ENCODE measurements at places on chromosomes 7 and 10.

GRCh38 chr7:130141161-130141883, 63.9 kb downstream of the TMEM209 start:
- DNase-seq = no peak

GRCh38 chr7:79281426-79281825, 172.0 kb downstream of the MAGI2 start:
- no peak for DNase-seq

- DNase-seq = no peak
These were observed 60.4 kb upstream of the ADO start for GRCh38 chr10:62744136-62744535.

- DNase-seq = no peak
These were observed 189.6 kb downstream of the DNAJC1 start for GRCh38 chr10:21813946-21814345.

DNA sequence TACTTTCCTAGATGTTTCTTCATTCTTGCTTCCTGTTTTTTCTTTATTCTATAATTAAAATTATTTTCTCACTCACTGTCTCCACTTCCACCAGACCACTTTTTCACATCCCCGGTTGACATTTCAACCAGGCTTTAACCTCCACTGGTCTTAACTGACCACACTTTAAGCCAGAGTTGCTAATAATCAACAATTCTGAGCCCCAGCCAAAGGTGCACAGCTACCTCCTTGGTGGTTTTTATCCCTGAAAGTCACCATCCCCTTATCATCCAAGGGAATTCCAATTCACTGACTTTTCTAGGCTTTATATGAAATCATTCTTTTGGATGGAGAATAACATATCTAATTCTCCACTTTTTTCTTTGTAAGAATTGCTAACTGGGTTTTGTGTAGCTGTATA, 138.9 kb downstream of the FRMD4A start:
- DNase-seq = no peak

DNA sequence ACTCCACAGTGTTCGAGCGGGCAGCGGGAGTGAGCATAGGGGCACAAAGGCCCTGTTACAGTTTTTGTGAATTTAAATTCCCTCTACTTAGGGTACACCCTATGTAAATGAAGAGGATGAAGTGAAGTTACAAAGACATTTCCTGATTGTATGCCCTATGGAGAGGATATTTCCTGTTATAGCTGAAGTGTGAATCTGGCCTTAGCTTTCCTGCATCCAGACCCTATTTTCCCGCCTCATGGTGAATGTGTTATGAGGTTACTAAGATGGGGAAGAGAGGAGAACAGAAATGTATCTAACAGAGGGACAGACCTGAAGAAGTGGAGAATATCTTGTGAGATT, 37.8 kb upstream of the COMMD3 start:
- DNase-seq = no peak

DNA sequence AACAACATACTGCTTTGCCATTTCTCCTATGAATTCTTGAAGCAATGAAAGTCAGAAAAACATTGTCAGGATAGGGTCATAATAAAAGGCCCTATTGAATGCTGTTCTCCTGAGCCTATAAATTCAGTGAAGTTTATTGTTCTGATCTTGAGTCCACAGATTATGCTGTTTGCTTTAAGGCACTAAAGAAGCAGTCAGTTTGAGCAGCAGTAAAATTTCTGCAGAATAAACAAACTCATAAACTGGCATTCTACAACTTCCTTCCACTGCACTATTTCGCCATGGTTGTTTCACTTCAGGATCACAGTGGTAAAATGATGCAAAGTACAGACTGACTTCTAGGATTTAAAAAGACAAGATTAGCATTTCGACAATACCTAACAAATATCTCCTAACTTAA, 503.2 kb downstream of the SH2D4B start:
- no peak for DNase-seq

DNA sequence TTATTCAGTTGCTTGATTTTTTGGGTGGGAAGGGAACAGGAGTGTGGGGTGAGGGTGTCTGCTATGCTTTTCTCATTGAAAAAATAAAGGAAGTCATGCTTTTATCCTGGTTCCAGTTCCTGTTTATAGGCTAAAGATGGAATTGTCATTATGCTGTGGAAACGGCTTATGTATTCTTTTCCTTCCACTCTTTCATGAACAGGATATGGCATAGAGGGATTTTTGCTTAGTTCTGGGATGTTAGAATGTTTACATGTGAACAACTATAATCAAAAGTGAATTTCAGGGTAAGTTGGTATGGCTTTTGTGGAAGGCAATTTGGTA, 35.9 kb upstream of the PTPN12 start:
- DNase-seq = no peak

GRCh38 chr7:31775556-31775955, 88.5 kb downstream of the PPP1R17 start:
- no peak for DNase-seq

GRCh38 chr7:125926621-125927020, 997.0 kb upstream of the POT1 start:
- DNase-seq = no peak

DNA sequence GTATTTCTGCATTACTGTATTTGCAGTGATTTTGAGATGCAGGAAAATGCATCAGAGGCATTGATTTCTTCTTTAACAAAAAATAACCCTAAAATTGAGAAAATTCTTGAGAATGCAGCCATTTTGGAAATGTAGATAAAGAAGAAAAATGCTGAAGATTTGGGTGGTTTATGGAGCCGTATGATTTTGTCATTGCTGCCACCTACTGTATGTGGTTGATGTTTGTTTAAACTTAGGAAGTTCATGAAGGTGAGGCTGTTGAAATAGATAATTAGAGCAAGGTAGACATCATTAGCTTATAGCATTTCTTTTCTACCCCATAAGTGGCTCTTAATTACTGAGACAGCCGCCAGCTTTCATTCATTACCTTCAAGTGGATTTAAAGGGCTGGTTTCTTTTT, 92.1 kb upstream of the SAMD8 start:
- DNase-seq = no peak

DNA sequence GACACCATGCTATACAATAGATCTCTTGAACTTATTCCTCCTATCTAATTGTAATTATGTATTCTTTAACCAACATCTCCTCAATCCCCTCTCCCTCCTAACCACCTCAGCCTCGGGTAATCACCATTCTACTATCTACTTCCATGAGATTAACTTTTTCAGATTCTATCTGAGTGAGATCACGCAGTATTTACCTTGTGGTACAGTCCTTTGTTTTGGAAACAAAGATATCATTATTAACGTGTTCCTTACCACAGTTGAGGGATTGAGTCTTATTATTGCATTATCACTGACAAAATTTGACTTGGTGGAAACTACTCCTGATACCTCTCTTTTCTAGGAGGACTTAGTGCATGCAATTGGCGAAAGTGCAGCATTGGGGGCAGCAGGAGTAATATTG, 26.0 kb upstream of the HYAL4 start:
- no peak for DNase-seq

DNA sequence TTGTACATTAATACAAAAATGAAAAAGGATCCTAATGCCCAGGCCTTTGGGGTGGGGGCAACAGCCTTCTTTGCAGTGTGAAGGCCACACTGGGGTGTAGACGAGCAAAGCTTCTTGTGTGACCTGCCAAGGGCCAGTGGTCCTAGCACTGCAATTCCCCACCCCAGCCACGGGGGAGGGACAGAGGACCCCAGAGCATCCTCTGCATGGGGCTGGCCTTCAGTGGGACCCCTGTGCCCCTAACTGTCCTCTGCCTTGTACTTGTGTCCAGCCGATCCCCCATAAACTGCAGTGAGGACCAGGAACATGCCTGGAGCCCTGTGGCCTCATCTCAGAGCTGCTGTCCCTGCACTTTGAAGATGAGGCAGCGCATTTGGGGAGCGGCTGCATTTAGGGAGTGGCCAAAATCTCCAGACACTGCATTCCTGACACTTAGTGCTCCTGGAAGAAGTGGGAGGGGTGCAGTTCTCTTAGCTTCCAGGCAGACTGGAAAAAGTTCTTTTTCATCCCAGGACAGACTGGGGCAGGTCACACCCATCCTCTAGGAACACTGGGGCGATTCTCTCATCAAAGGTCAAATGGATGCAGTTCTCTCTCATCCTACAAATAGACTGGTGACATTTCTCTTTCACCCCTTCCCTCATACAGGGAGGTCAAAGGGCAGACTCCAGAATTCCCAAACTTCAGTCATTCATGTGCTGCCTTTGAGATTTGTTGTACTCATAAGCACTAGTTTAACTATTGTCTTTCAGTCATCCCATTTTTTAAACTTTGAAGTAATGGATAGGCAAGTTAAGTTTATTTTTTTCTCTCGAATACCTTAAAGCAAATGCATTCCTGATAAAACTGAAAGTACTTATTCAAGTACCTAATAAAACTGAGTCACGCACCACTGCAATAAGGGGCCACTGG, 922 bp upstream of the MYO1G start:
- DNase-seq = no peak

- DNase-seq = no peak
These were observed 127.1 kb downstream of the CLEC2L start for GRCh38 chr7:139650429-139651100.

DNA sequence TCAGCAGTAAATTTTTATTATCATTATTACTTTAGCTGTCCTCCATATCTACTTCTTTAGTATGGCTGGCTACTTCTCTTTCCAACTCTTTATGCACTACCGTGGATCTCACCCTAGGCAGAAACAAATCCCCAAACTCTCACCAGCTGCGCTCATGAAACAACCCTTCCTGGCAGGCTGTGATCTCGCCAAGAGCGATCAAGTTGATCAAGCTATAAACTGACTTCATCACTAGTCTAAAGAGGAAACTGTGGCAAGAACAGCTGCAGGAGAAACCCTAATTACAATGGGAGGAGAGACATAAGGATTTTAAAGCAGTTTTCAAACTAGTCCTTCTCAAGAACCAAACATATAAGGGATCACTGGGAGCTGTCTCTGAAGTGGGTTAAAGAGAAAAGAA, 160.5 kb upstream of the PRSS58 start:
- DNase-seq = no peak

GRCh38 chr10:15815242-15815885, 44.9 kb downstream of the MINDY3 start:
- no peak for DNase-seq

DNA sequence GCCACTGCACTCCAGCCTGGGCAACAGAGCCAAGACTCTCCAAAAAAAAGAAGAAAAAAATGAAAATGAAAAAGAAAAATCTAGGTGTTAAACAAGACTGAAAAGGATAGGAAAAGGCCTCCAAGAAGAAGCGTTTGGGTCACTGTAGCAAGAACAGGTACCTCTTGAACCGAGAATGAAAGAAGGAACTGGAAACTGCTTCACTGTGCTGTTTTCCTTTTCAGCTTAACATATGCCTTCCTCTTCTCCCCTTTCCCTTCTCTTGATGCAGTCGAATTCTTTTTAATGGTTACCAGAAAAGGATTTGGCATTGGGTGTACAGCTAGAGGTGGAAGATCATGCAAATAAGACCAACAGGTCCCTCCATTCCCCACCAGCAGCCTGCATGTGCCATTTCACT, 28.1 kb downstream of the LRRC4 start:
- no peak for DNase-seq

GRCh38 chr10:72663971-72664370, 28.0 kb upstream of the MCU start:
- DNase-seq = no peak

GRCh38 chr7:94296881-94297280, 97.8 kb upstream of the COL1A2 start:
- DNase-seq = no peak

DNA sequence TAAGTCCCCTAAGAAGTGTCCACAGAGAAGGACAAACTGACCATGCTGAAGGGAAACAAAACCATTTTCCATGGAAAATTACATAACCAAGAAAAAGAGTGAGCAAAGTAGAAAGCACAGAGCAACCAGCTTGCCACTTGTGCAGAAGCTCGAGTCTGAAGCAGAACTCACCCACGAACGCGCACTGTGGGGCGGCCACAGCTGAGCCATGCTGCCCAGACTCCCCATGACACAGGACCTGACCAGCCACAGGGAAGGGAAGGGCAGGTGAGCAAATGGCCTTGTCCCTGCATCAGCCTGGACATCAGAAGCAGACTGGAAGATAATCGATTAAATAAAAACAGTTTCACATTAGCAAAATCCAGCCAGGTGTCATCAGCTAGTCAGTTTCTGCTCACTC, 95.7 kb downstream of the TCERG1L start:
- no peak for DNase-seq

DNA sequence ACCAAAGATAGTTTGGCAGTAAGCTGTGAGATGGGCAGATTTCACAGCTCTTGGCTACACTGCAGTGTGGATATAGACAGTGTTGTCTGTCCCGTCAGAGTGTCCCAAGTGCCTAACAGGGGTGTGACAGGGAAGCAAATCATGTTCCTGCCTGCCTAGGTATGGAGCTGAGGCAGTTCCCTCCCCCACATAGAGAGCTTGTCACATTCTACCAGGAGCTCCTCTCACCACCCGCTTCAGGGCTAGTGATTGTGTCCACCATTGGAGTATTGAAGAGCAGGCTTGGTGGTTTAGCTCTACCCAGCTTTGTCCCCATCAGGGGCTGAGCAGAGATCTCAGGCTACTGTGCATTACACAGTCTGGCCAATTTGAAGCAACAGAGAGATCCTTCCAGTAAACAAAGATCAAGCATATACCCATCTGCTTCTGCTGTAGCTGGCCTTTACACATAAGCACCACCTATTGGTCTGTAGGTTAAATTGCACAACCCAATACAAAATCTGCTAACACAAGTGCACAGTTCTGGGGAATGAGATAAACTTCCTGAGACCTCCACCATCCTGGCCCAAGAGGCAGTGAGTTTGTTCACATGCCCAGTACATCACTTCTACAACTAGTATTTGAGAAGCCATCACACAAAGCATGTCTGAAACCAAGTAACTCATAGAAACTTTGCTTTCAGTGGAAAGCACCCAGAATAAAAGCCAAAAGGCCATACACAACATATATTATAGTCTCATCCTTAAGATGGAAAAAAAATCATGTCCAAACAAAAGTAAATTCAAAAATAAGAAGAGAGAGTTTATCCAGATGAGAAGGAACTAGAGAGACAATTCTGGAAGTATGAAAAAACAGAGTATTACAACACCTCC, 67.3 kb downstream of the GLCCI1 start:
- DNase-seq = no peak

DNA sequence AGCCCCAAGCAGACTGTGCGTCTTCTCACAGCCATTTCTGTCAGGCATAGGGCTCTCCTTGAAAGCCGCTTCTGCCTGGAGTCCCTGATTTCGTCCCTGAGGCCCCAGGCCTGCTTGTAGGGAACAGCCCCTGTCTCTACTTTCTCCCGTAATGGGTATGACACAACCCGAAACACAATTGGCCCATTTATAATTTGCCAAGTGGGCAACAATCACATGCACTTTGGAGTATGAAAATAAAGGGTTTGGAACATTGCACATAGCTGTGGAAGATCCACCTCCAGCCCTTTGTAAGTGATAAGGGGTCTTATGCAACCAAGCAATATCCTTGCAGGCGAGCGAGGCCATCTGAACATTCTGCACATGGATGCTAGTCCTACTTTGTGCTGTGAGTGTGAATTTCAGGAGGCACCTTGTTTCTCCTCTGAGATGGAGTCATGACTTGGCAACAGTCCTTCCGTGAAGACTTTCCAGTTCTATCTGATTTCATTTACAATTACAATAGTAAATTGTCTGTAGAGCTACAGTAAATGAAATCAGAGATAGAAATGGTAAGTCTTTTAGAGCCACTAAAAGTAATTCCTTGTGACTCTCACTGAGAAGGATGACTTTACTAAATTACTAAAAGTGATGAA, 141.5 kb downstream of the CUBN start:
- DNase-seq = no peak

- no peak for DNase-seq
These were observed 18.6 kb downstream of the NUDCD3 start for GRCh38 chr7:44471850-44472249.

GRCh38 chr7:80450621-80451308, 61.1 kb downstream of the GNAT3 start:
- no peak for DNase-seq

- no peak for DNase-seq
These were observed 25.1 kb upstream of the LIMK1 start for GRCh38 chr7:74058486-74058885.
